ENCODE measurements at places on chromosomes 5 and 9.
A peak's percentile ranks its signal among the peaks of the same experiment; 100 is the strongest.

GRCh38 chr5:132471151-132471907, 19.2 kb downstream of the IRF1 start:
- no peak for DNase-seq

DNA sequence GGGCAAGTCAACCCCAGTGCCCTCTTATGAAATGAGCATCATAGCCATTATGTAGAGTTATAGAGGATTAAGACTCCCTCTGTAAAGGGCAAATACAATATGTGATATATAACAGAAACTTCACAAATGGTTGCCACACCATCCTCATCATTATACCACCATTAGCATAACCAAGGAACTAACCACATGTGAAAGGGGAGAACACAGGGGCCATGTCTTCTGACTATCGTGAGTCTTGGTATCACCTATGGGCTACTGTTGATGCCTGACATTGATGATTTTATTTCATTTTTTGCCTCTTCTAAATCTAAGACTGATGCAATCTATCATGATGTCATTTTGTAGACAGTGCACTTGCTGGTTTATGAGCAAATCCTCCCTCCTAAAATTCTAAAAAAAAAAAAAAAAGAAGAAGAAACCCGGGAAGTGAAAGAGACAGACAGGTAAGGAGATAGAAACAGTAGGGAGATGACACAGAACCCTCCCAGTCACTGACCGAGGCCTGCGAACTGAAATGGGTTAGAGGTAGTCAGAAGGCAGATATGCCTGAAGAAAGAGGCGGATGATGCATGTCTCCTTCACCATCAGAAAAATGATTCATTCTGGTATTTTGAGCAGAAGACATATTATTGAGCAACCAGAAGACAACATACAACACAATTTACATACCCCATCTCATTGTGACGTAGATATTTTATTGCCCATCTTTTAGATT, 266.0 kb downstream of the DMAC1 start:
- DNase-seq, result no peak

GRCh38 chr5:102924963-102925362, 169.9 kb downstream of the PAM start:
- DNase-seq, result no peak

GRCh38 chr5:179294131-179294780, 51.0 kb downstream of the ADAMTS2 start:
- DNase-seq, result no peak

GRCh38 chr5:1247811-1248210, 22.6 kb downstream of the SLC6A18 start:
- DNase-seq, result no peak

DNA sequence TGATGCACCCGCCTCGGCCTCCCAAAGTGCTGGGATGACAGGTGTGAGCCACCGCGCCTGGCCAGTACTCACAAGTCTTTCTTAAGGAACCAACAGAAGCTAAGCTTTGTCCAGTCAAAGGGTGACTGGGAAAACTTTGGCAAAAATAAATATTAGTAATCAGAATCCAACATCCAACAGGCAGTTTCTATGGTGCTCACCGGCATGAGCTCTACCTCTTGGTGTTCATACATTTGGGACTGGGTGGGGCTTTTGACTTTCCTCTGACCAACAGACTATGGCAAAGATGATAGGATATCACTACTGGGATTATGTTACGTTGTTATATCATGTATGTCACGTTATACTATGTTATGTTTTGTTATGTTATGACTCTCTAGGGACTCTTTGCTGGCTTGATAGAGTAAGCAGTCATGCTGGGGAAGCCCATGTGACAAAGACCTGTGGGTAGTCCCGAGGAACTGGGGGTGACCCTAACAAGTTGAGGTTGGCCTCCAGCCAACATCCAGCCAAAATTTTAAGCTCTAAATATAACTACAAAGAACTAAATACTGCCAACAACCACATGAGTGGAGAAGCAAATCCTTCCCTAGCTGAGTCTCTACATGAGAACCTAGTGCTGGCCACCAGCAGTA, 6.0 kb downstream of the RASGEF1C start:
- DNase-seq, result no peak

- DNase-seq, result no peak
These were observed 237.2 kb downstream of the PCSK5 start for GRCh38 chr9:76127637-76128036.

- DNase-seq, result no peak
These were observed 198.1 kb downstream of the TMEM167A start for GRCh38 chr5:82879089-82879488.

DNA sequence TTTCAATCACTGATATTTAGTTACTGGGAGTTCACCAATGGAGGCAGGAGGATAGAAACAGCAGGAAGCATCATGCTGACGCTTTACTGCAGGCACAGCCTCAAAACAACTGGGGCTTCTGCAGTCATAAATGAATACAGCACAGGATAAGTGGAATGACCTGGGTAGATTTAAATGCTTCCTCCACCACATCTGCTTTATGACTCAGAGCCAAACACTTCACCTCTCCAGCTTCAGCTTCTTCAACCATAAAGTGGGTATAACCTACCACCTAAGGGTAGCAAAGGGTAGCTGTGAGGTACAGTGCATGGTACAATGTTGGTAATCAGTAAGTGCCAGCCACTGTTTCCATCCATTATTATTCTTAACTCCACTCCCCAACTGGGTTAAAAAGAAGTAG, 28.4 kb downstream of the RASEF start:
- peak; percentile 26 for DNase-seq

- DNase-seq, result no peak
These were observed 17.4 kb upstream of the PLEKHG4B start for GRCh38 chr5:74503-75109.

DNA sequence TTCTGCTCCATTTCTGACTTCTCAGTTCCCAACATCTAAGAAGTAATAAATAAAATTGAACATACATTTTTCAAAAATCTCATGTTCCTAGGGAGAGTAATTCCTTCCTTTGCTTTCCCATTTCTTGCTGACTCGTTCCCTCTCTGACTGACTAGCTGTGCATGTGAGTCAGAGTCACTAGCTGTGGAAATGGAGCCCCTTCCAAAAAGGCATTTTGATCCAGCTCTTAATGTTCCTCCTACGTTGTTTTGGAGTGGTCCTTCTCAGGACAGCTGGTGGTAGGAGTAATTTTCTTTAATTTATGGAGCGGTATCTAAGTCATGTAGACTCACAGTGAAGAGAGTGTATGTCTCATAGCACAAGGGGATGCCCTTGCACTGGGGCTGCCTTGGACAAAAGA, 460.2 kb downstream of the GADD45G start:
- DNase-seq, result no peak

- DNase-seq, result no peak
These were observed 20.3 kb upstream of the TTC33 start for GRCh38 chr5:40775846-40776657.
